ENCODE measurements at places on chromosomes 1 and 21.

GRCh38 chr1:183989078-183989577 lies 48.4 kb downstream of the COLGALT2 start:
- DNase-seq: no peak

- no peak for DNase-seq
Measured at GRCh38 chr1:72003092-72003491, 279.2 kb downstream of the NEGR1 start.

- DNase-seq: no peak
Measured at GRCh38 chr1:1898246-1898933, 7.5 kb upstream of the GNB1 start.

DNA sequence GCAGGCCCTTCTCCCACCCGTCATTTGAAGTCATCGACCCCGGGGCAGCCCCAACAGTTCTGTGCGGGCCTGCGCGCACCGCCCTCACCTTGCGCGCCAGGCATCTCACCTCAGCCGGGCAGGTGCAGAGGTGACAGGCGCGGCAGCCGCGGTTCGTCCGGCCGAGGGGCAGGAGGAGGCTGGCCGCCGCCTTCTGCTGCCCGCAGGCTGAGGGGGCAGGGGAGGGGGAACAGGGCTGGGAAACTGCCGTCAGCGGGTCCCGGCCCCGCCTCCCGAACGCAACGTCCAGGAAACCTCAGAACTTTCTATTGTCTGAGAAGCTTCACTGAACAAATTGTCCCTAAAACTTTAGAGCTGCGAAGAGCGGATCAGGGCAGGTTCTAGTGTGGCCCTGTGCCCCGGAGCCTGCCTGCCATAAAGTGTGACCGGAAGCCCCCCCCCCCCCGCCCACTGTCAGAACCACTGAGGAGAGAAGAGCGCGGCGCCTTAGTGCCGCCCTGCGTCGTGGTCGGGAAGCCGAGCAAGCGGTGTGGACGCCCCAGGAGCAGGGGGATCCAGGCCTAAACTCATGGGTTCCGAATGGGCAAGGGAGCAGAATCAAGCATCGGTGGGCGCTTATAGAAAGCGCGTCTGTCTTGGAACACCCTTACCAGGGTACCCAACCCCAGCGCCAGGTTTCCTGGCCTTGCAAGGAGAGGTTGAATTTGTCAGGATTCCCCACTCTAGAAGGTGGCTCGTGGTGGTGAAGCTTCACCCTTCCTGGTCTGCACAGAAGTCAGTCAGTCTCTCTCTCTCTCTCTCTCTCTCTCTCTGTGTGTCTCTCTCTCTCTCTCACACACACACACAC lies 13.3 kb upstream of the TBX15 start:
- no peak for DNase-seq

- no peak for DNase-seq
Measured at GRCh38 chr1:10071640-10072039, 38.9 kb downstream of the UBE4B start.

DNA sequence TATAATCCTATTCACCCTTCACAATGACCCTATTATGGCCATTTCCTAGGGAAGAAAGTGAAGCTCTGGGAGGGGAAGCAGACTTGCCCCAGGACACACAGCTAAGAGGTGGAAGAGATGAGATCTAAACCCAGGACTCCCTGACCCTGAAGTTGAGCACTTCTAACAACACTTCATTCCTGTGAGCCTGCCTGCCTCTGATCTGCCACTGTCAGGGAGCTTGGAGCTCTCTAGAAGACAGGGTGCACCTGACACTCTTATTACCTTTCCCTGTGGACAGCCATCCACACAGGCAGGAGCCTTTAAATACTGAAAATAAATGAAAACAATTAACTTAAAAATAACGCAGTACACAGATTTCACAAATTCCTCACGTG lies 599 bp downstream of the MKNK1 start:
- DNase-seq: no peak

GRCh38 chr1:43137445-43138052 lies 34.5 kb downstream of the EBNA1BP2 start:
- no peak for DNase-seq

All from stimulated activated CD8-positive, alpha-beta memory T cell treated with anti-CD3 and anti-CD28 coated beads, Interleukin-2, amount 100 ng/mL, for 1 hour (primary cell).